EL (cell line): ENCODE measurements at places on chromosomes 11 and 22.
A peak's percentile ranks its signal among the peaks of the same experiment; 100 is the strongest.

GRCh38 chr22:22773979-22774604 lies 113.5 kb upstream of the IGLL5 start:
- DNase-seq = no peak

- no peak for DNase-seq
Measured at GRCh38 chr11:111376181-111376871, 2.7 kb downstream of the POU2AF1 start.

GRCh38 chr11:119108146-119108856 lies 1.2 kb downstream of the C2CD2L start:
- DNase-seq = peak; percentile 64

GRCh38 chr11:62832336-62833234 lies at the start of gene TEX54:
Gene TEX54, minus strand, starts transcription at chr11:62832841.
- DNase-seq = peak; percentile 48

DNA sequence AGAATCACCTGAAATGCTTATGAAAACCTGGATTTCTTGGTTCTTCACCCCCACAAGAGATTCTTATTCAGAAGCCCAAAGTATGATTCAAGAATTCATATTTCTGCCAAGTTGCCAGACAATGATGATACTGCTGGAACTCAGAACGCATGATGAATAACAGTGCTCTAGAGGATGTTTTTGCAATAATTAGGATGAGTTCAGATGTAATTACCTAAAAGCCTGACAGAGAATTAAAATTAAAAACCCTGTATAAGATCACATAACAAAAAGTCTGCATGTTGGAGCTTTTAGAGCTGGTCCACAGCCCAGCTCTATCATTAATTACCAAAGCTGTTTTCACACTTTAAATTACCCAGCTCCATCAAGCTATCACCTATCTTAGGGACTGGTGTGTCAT lies 211.8 kb downstream of the LUZP2 start:
- no peak for DNase-seq

- no peak for DNase-seq
Measured at GRCh38 chr11:30478923-30479322, 107.2 kb downstream of the MPPED2 start.

DNA sequence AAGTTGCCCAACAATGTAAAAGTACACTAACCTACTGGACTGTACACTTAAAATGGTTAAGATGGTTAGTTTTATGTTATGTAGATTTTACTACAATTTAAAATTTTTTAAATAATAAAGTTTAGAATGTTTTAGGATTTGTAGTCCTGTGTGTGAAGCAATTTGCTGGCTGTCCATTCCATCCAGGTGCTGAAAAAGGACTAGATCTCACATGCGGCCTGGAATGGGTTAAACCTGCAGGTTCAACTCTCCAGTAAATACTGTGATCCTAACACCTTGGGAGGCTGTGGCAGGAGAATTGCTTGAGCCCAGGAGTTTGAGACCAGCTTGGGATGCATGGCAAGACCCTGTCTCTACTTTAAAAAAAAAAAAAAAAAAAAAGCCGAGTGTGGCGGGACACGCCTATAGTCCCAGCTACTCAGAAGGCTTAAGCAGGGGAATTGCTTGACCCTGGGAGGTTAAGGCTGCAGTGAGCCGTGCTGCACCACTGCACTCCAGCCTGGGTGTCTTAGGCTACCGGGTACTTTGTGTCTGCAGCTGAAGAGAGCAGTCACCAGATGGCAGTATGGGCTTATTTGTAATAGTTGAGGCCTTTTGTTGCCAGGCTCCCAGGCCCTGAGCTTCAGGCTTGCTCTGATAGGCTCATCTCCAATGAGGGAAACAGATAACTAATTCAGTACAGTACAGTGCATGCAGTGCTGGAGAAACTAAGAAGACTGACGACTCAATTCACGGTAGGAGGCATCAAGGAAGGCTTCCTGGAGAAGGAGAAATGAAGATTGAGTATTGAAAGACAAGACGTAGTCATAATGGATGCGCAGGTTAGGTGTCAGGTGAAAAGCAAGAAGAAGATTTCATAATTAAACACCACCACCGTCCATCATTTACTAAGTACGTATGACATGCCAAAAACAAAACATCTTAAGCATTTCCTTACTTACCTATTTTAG lies 64.7 kb upstream of the ASPHD2 start:
- peak; percentile 78 for DNase-seq

DNA sequence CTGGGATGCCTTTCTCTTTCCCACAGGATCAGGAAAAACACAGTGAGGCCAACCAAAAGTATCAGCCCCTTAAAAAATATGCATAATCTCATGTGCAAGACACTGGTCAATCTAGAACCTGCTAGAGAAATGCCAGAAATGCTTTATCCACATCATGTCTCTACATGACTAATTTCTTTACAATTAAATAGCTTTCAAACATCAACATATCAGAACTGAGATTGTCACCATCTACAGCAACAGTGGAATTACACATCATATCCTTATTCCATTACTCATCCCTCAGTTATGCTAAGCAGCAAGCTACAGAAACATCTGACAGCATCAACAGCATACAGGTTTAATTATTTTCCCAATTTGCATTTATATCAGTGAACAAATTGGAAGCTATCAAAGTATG lies 78.8 kb downstream of the DDIAS start:
- peak; percentile 92 for DNase-seq

- no peak for DNase-seq
Measured at GRCh38 chr22:19063581-19064353, 58.4 kb downstream of the DGCR2 start.

- DNase-seq = peak; percentile 93
Measured at GRCh38 chr22:46829117-46829891, 66.9 kb downstream of the TBC1D22A start.

- peak; percentile 37 for DNase-seq
Measured at GRCh38 chr22:41915035-41915785, at the start of gene SHISA8. Gene SHISA8, minus strand, starts transcription at chr22:41915074. Its CDS starts 407 bp downstream, at chr22:41914667.

DNA sequence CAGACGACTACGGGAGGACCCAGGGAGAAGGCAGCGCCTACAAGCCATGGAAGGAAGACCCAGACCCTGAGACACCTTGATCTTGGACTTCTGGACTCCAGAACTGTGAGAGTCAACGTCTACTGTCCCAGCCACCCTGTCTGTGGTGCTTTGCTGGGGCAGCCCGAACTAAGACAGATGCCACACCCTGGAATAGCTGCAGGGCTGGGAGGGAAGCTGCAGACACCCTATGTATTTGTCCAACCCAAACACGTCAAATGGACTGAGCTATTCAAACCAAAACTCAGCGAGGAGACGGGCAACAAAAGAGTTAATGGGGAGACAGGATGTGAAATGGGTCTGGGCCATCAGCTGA lies 169.3 kb downstream of the CTTN start:
- DNase-seq = no peak

DNA sequence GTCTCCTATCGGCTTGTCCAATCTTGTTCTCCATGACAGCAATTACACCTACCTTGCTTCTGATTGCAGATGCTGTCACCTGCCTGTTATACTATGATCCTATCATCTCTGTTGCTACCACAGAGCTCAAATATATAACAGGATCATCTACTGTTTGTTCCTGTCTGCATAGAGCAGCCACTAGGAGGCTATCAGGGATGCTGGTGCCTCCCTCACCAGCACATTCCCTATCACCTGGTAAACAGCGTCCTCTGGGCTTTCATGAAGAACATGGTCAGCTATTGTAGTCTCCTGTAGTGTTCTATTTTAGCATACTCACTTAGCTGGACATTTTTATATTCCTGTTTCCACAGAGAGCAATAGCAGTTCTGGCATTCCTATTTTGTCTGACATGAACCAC lies 87.8 kb upstream of the FAT3 start:
- no peak for DNase-seq

DNA sequence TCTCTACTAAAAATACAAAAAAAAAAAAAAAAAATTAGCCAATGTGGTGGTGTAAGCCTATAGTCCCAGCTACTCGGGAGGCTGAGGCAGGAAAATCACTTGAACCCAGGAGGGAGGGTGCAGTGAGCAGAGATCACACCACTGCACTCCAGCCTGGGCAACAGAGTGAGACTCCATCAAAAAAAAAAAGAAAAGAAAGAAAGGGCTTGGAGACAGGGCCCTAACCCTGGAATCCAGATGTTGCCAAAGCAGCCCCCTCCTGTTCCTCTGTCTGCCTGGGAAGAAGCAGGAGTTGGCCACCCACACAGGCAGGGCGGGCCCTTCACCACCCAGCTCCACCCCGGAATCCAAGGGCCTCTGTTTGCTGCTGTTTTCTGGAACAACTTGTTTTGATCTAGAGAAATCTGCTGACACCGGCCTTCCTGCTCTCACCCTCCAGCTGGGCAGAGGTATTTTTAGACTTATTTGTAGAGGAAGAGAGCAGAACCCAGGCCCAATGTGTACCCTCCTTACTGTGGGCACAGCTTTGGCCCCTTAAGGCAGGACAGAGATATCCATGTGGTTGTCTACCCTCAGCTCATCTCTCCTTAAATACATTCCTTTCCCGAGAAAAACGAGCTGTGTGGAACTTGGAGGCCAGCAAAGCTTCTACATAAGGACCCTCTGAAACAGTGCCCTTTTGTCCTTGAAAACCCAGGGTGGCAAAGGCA lies 2.7 kb upstream of the NEAT1 start:
- DNase-seq = peak; percentile 86

GRCh38 chr11:22828373-22828772 lies 1.2 kb downstream of the SVIP start:
- DNase-seq = no peak

- no peak for DNase-seq
Measured at GRCh38 chr11:125976156-125976555, 30.3 kb downstream of the VSIG10L2 start.

- no peak for DNase-seq
Measured at GRCh38 chr11:83139310-83139709, 17.6 kb upstream of the PCF11 start.

DNA sequence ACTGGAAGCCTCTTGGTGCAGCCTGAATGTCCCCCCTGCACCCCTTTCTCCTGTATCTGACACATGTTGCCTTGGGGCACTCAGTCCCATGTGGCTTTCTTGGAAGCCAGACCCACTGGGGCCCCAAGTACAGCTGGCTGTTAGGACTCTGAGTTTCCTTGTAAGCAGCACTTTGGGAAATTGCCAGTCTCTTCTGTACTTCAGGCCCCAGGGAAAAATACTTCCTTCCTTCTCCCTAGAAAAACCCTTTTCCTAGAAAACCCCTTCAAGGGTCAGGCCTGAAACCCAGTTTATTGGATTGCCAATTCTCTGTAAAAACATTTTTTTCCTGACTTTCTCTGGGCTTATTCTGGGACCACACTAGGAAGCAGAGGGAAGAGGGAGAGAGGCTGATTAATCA lies 360.3 kb downstream of the TENM4 start:
- DNase-seq = peak; percentile 28
